ENCODE measurements at places on chromosomes 1 and 21. TPM values are rescaled to one million over a fixed set of nuclear protein-coding genes. Genes with fewer than 3 reads are reported as not detected.

Gene SLC35D1
- polyA plus RNA-seq, result 1.5 TPM

Gene RIIAD1
- polyA plus RNA-seq, result not detected

Gene RNU1-3
- polyA plus RNA-seq, result not detected

Gene PDZK1IP1
- polyA plus RNA-seq, result 148 TPM

Gene CRNN
- polyA plus RNA-seq, result 5,125 TPM

Gene TPTE
- 0.01 TPM for polyA plus RNA-seq

Gene MSH4
- polyA plus RNA-seq, result 0.05 TPM

Gene TMCC2
- 0.58 TPM for polyA plus RNA-seq

Gene TRNP1
- 158 TPM for polyA plus RNA-seq

Gene MATN1
- 0.01 TPM for polyA plus RNA-seq

Gene ELOVL1
- polyA plus RNA-seq, result 264 TPM

Gene OR6N2
- not detected for polyA plus RNA-seq

Gene GJA9
- polyA plus RNA-seq, result 0.86 TPM

Gene FCER1G
- polyA plus RNA-seq, result 14.0 TPM

Gene GUCA2A
- not detected for polyA plus RNA-seq

Gene LHX8
- polyA plus RNA-seq, result 0.28 TPM

Gene CD1D
- polyA plus RNA-seq, result 0.27 TPM

Gene PHLDA3
- 76.9 TPM for polyA plus RNA-seq

Gene MAP3K6
- 48.5 TPM for polyA plus RNA-seq

Gene HCN3
- 2.4 TPM for polyA plus RNA-seq

Gene MPL
- 0.06 TPM for polyA plus RNA-seq

Gene RGS7
- not detected for polyA plus RNA-seq

Gene KRTAP11-1
- polyA plus RNA-seq, result not detected

Gene FLG
- polyA plus RNA-seq, result 1.8 TPM

Gene MMP23B
- 2.7 TPM for polyA plus RNA-seq

Gene KCNJ6
- polyA plus RNA-seq, result not detected

Gene NID1
- polyA plus RNA-seq, result 3.9 TPM

Gene CYP4A11
- polyA plus RNA-seq, result 0.01 TPM

Gene FAF1
- 32.1 TPM for polyA plus RNA-seq

Gene CYP4X1
- polyA plus RNA-seq, result 15.3 TPM

Gene OR2L13
- polyA plus RNA-seq, result not detected

Gene TMIGD3
- 0.79 TPM for polyA plus RNA-seq

Gene FUCA1
- 10.2 TPM for polyA plus RNA-seq

Gene LCE1A
- polyA plus RNA-seq, result not detected

Gene GORAB
- polyA plus RNA-seq, result 4.1 TPM

Gene DNAJC6
- polyA plus RNA-seq, result 0.06 TPM

Gene APOBEC4
- not detected for polyA plus RNA-seq

All from esophagus (tissue), 2 donors.